Cerebellar cortex (tissue), 1 donor: ENCODE measurements at places on chromosomes 11 and 22.
A peak's percentile ranks its signal among the peaks of the same experiment; 100 is the strongest.

GRCh38 chr11:131109257-131109656, 193.0 kb upstream of the SNX19 start:
- DNase-seq = no peak

GRCh38 chr11:96126917-96127595, 203.1 kb upstream of the MTMR2 start:
- no peak for DNase-seq

- peak; percentile 11 for DNase-seq
These were observed 3.4 kb upstream of the LDHC start for GRCh38 chr11:18408558-18409291.

DNA sequence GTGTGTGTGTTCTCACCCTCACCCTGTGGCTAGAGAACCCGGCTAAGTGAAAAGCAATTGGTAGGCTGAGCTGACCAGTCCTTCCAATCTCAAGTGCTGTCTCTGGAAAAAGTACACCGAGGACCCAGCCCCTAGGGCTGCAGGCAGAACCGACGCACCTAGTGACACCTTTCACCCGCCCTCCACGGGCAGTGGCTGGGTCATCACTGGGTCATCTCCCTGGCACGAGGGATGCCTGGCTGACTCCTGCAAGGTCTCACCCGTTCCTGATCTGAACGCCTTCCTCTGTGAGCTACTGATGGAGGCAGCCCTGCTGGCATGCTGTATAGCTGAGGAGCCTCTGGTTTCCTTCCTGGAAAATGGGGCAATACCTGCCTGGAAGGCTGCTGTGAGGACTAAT, 311.5 kb downstream of the NTM start:
- no peak for DNase-seq

GRCh38 chr11:29353833-29354232, 663.0 kb downstream of the KCNA4 start:
- no peak for DNase-seq

- no peak for DNase-seq
These were observed 292.0 kb downstream of the TBC1D22A start for GRCh38 chr22:47054231-47055072.

GRCh38 chr11:114886644-114887265, 208.4 kb downstream of the NXPE2 start:
- no peak for DNase-seq

DNA sequence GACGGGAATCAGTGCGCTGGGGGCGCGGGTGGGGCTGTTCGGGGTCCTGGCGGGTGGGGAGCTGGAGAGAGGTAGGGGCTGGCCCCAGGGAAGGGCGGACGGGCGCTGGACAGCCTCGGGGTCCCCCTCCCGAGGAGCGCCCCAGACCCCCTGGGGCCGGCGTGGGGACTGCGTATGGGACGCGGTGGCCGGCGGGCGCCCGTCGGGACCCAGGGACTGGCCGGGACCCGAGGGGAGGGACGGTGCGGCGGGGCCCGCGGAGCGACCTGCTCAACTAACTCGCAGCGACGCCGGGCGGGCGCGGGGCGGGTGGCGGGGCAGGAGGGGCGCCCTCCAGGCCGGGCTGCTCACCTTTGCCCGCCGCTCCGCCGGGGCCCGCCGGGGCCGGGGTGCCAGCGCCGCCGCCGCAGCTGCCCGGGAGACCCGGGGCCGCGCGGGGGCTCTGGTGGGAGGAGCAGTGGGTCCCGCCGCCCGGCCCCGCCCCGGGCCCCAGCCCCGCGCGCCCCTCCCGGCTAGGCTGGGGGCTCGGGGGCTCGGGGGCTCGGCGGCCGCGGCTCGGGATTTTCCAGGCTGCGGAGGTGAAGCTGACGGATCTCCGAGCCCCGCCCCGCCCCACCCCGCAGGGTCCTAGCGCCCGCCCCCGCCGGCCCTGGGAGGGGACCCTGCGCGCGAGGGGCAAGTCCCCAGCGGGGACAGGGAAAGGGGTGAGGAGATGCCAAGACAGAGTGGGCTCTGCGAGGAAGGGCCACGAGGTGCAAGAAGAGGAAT, 12.3 kb downstream of the STARD10 start:
- DNase-seq = peak; percentile 44

DNA sequence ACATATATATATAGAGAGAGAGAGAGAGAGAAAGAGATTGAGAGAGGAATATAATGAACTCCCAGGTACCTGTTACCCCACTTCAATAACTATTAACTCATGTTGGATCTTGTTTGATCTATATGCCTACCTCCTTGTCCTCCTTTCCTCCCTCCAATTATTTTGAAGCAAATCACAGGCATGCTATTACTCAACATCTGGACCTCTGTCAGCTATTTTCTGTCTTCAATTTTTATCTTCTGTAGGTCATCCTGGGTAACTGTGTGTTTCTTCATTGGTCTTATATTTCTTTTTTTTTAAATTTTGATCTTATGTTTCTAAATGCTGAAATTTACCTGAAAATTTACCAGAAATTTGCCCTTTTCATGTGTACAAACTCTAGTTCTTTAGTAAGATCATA, 24.8 kb downstream of the UVRAG start:
- no peak for DNase-seq

DNA sequence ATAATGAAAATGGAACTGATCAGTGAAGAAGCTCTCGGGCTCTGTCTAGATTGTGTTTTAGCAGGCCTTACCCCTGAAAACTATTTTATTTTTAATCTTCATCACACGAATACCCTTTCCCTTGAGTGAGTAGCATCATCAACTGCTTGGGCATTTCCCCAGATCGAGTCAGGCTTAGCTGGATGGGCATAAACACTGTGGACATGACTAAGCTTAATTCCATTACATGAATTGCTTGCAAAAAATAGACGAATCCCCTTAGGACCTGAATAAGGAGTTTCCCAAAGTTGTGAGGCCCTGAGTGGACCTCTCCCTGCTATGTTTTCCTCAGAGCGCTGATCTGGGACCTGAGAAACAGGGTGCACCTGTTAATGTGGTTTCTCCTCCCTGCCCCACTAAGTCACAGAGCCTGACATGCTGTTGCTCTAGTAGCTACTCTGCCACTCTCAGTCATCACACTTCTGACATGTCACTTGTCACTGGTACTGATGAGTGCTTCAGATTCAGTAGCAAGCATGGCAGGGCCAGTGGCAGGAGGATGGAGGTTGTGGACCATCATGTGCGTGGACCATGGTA, 53.5 kb downstream of the ENDOD1 start:
- no peak for DNase-seq

- DNase-seq = no peak
These were observed 31.2 kb upstream of the RBMXL2 start for GRCh38 chr11:7057641-7058040.

GRCh38 chr11:23543651-23544222, 683.5 kb upstream of the CCDC179 start:
- no peak for DNase-seq

DNA sequence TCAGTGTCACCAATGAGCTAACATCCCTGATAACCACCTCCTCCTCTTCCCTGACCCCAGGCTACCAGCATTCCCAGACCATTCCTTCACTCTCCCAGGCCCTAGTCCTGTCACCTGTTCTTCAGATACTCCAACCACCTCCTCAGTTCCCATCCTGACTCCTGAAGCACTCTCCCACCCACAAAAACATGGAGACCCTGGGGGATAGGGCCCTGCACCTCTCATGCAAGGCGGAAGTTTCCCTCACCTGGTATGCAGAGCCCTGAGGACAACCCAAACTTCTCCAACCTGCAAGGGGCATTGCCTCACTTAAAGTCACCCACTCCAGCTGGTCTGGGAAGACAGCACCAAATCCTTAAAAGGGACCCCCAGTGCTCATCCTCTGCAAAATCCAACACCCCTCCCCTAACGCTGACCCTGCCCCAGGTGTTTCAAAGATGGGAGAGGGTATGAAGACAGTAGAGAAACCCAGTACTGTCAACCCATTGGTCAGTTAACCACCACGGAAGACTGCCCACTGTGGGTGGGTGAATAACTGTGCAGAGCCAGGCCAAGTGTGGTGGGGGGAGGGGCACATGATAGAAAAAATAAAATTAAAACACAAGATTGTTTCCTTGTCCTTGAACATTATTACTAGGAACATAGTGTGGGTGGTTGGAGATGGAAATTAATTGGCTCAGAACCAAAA, 1.4 kb downstream of the TNKS1BP1 start:
- DNase-seq = no peak

DNA sequence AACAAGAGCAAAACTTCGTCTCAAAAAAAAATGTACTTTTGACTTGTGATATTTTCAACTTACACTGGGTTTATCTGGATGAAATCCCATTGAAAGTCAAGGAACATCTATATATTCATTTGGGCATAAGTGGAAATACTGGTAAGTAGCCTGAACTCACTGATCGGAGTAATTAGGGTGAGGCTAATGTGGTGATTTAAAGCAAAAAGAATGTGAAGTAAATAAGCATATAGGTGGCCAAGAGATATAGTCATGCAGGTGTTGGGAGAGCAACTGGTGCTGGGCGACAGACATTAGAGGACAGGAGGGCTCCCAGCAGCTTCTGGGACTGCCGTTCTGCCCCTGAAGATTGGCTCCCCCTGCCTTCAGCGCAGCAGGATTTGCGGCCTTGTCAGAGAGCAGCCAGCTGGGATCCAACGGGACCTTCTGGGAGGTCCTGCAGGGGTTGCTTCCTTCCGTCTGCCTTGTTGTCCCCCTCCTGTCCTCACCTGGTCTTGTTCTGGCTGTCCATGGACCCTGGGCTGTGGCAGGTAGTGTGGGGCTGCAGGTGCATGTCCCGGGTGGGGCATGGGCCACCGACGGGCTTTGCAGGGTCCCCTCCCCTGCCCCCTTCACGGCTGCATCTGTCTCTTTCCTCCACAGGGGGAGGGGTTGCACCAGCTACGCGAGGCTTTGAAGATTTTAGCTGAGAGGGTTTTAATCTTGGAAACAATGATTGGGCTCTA, 14.1 kb downstream of the RHBDD3 start:
- no peak for DNase-seq

- DNase-seq = peak; percentile 27
These were observed 17.1 kb downstream of the APOL4 start for GRCh38 chr22:36184433-36185025.

- DNase-seq = no peak
These were observed at the start of gene SHISAL1 for GRCh38 chr22:44312766-44313165. Gene SHISAL1, minus strand, starts transcription at chr22:44312951. Its CDS starts 12,006 bp downstream, at chr22:44300945.

GRCh38 chr11:29171360-29171950, 845.4 kb downstream of the KCNA4 start:
- no peak for DNase-seq

DNA sequence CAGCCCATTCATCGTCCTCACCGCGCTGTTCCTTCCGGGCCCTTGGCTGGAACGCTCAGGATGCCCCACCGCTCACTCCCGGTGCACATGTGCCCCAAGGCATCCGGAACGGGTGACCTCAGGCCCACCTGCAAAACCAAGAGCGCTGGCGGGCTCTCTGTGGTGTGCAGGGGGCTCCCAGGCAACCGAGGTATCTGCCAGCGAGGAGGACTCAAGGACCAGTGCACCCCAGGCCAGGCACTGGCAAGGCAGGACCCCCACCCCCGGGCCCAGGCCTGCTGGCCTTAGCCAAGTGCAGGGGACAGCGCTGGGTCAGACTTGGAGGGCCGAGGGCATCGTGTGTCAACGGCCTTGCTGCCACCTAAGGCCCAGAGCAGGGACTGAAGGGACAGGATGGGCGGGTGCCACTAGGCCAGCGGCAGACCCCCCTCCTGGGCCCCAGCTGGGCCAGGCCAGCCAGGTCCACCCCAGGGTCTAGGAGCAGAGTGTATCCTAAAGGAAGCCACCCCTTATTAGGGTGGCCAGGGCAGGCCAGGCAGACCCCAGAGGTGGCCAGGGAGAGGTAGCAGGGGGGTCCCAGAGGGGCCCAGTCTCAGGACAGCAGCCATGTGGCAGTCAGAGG, 8.5 kb downstream of the TNNT3 start:
- DNase-seq = no peak

- DNase-seq = no peak
These were observed 224.4 kb upstream of the MTNR1B start for GRCh38 chr11:92744929-92745585.

DNA sequence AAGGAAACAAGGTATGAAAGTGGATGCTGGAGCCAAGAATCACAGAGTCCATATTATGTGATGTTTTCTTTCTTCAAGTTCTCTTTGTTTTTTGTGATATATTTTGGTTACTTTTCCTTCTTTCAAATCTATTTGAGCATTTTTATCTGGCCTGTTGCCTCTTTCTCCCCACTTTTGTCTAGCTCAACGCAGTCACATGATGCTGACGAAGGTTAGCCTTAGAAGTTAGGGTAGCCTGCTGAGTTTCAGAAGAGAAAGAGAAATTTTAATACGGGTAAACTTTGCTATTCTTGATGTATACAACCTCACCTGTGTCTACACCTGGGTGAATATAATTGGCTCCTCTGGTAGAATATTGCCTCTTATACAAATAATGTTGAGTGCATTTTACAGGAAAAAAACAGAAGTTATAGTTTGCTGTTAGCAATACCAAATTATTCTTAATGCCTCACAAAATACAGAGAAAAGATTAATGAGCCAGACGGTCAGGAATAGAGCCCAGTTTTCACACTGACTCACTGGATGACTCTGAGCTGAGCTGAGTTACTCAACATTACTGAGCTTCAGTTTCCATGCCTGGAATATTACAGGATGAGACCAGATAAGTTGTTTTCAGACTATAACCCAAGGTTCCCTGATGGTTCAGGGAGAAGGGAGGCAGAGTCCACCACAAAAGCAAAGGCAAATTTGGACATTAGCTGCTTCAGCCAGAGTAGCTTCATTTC, 161.6 kb upstream of the BDNF start:
- no peak for DNase-seq

DNA sequence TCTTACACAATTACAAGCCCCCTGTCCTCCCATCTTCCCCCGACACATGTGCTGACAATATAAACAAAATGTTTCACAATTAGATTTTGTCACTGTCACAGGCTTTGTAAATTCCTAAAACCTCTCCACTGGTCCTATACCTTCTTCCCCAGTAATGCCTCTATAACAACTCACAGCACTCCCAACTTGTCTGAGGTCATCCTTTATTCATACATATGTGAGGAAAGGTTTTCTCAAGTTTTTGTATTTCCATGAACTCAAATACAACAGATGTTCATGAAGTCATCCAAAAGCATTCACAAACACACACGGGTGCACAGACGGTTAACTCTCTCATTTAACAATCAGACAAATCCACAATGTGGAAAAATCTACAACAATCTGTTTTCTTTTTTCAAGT, 1.9 kb downstream of the OR52H1 start:
- DNase-seq = no peak

GRCh38 chr11:57942808-57943207, 80.9 kb upstream of the OR9Q1 start:
- no peak for DNase-seq

DNA sequence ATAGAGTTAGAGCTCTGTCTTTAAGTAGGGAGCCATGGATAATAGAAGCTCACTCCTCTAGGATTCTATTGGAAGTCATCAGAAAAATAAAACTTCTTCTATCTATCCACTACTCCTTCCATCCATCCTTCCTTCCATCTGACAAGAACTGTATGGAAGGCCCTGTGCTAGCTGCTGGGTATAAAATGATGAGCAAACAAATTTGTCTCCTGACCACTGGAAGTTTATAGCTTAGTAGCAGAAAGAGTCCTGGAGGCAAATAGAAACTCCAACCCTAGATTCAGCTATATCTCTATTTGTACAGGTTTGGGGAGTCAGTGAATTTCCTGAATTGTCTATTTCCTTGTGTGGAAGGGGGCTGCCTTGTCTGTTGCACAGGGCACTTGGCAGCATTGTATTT, 136.6 kb downstream of the ME3 start:
- DNase-seq = no peak
